Stromal cell of bone marrow (primary cell): ENCODE measurements at places on chromosomes 1 and 21.

DNA sequence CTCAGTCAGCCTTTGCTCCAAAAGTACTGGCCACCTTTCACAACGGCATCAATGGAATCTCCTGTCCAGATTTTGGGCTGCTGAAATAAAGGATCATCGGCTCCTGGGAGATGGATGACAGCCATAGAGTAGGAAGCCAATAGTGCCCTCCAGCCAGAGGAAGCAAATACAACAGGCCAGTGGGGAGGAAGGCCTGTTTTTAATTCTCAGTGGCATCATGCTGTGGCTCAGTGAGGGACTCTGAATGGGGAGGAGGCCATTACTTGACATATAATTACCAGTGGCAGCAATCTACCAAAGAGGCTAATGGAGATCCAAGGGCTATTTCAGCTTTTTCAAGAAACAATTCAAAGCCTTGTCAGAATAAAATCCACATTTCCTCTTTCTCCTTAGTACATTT, 26.7 kb downstream of the COLGALT2 start:
- DNase-seq, result no peak

- DNase-seq, result no peak
Measured at GRCh38 chr1:178458203-178458602, 38.6 kb downstream of the CLEC20A start.

DNA sequence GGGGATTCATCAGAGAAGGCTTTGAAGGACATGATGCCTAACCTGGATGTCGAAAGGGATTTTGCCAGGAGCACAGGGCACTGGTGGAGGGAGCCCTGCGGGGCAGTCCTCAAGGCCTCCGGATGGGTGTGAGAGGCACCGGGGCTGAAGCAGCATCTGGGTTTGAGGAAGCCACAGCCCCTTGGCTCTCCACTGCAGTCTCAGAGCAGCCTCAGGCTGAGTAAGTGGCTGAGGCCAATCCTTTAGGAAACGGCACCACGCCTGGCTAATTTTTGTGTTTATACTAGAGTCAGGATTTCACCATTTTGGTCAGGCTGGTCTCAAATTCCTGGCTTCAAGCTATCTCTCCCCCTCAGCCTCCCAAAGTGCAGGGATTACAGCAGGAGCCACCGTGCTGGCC, 12.0 kb downstream of the ERVH48-1 start:
- DNase-seq, result no peak

DNA sequence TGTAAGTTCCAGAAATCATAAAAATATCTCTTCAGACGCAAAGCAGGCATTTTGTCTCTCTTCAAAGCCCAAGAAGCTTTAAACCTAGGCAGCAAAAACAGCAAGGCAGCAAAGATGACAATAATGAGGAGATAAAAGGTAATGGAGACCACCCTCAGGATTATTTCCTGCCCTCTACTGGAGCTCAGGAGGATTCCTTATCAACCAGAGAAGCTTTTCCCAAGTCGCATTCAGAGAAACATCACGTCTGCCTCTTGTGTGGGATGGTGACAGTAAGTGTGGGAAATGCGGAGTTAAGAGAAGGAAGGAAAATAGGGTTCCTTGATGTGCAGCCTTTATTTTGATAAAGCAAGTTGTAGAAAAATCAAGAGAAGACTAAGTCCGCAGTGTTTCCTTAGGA, 365.8 kb downstream of the RGS7 start:
- no peak for DNase-seq

DNA sequence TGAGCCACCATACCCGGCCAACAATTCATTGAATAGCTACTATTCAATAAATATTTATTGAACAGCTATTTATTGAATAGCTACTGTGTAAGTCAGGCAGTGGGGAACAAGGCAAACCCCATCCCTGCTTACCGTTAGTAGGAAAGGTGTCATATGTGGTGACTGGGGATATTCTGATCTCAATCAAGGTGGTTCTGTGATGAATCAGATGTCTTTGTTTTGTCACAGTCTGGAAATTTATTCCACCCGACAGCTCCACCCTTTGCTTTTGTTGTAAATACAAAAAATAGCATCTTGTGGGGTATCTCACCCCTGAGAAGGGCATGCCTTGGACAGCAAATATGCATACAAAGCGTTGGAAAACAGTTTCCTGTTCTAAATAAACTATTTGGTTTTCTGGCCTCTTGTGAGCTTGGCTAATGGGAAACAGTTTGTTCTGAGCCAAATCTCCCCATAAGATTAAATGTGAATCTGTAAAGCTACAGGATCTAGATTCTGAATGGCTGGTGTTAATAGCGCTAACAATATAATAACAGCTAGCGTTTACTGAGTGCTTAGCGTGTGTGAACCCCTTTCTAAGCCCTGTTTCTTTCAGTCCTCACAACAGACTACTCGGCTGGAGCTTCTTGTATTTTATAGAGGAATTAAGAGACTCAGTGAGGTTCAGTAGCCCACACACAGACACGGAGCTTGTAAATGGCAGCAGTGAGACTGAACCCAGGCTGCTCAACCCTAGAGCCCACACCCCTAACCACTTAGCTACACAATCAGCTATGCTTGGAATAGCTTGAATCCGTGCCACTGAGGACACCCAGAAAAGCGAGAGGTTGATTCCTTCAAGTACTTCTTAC, 5.5 kb downstream of the PDPN start:
- DNase-seq, result no peak

DNA sequence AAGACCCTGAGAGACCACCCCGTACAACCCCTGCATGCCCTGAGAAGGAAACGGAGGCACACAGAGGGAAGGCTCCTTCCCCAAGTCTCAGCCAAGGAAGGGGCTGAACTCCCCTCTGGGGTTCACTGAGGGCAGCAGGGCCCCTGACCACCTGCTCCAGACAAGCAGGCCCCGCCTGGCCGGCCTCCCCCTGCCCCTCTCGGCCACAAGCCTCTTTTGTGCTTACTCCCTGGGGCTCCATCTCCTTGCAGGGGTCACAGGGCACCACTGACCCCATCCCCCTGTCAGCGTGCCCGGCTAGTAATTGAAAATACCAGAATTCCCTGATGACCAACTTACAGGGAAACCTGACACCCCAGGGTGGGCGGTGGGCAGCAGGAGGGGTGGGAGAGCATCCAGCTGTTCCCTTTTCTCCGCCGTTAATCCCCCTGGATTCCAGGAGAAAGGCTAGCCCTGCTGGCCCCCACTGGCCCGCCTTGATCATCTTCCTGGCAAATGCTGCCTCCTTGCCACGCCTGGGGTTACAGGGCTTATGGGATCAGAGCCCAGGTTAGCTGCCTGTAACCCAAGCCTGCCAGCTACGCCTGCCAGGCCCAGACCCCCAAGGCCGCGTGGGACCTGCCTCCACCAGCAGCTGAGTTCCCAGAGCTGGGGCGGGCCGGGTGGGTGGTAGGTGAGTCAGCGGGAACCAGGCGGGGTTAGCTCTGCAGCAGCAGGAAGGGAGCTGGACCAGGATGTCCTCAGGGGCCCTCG, 96.1 kb downstream of the LACTBL1 start:
- peak; percentile 34 for DNase-seq

DNA sequence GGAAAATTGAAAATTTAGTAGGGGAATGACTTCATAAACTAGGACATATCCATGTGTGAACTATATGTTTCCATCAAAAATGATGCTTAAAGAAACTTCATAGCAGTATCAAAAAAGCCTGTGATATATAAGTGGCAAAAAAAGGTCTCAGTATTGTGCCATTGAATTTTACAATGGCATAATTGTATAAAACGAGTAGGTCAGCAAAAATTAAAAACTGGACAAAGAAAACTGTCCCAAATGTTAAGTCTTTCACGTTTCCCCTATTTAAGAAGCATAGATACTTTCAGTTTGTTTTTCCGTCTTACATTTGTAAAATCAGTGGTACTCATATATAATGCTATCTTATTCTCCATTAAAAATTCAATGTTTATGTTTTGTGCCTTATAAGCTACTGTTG, 43.2 kb downstream of the LRRC8B start:
- no peak for DNase-seq

DNA sequence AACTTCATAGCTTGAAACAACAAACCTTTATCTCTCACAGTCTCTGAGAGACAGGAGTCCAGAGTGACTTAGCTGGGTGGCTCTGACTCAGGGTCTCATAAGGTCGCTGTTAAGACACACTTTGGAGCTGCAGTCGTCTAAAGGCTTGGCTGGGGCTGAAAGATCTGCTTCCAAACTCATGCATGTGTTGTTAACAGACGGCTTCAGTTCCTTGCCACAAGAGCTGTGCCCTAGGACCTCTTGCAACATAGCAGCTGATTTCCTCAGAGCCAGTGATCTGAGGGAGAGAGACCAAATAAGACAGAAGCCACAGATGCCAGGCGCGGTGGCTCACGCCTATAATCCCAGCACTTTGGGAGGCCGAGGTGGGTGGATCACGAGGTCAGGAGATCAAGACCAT, 176.8 kb downstream of the DISC1 start:
- no peak for DNase-seq

- DNase-seq, result no peak
Measured at GRCh38 chr21:28127175-28127785, 865.4 kb downstream of the LTN1 start.

DNA sequence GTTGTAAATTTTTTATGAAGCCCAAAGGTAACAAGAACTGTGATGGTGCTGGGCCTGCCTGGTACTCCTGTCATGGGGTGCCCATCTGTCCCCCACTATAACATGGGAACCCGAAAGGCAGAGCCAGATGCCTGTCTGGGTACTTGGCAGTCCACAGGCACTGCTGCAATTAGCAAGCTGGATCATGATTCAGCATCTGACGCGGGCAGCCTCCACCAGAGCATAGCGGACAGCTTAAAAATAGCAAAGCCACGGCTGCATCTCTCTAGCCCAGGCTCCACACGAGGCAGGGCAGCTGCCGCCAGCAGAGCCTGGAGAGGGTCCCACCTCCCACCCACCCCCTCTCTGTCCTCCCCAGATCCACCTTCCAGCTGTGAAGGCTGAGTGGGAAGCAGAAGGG, 22.9 kb downstream of the SUSD4 start:
- DNase-seq, result no peak
